ENCODE measurements at places on chromosomes 12 and 14. TPM values are rescaled to one million over a fixed set of nuclear protein-coding genes. Genes with fewer than 3 reads are reported as not detected.

GRCh38 chr12:92300777-92301176 lies 155.1 kb upstream of the BTG1 start:
- DNase-seq, result no peak

DNA sequence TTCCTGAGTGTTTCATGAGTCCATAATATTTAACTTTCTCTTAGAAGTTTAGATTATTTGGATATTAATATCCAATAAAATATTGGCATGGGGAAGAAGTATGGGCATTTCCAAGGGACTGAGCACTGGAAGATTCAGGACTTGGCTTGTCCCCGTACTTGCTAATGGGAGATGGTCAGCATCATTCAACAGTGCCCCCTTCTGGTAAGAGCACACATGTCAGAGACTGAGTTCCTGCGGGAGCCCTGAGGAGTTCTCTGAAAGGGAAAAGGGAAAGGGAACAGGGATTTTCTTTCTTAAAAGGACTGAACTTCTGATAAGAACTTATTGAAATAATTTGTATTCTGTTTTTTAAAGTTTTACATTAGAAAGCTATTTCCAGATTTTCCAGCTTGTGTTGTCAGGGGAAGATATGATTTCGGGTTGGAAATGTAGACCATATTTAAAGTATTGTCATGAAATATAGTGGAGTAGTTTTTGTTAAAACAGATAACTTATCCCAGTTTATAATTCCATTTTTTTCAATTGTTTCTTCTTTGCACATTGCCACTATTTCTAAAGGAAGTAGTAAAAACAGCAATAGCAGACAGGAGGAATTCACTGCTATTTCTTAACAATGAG lies 59.8 kb upstream of the C12orf71 start:
- peak; percentile 90 for DNase-seq

DNA sequence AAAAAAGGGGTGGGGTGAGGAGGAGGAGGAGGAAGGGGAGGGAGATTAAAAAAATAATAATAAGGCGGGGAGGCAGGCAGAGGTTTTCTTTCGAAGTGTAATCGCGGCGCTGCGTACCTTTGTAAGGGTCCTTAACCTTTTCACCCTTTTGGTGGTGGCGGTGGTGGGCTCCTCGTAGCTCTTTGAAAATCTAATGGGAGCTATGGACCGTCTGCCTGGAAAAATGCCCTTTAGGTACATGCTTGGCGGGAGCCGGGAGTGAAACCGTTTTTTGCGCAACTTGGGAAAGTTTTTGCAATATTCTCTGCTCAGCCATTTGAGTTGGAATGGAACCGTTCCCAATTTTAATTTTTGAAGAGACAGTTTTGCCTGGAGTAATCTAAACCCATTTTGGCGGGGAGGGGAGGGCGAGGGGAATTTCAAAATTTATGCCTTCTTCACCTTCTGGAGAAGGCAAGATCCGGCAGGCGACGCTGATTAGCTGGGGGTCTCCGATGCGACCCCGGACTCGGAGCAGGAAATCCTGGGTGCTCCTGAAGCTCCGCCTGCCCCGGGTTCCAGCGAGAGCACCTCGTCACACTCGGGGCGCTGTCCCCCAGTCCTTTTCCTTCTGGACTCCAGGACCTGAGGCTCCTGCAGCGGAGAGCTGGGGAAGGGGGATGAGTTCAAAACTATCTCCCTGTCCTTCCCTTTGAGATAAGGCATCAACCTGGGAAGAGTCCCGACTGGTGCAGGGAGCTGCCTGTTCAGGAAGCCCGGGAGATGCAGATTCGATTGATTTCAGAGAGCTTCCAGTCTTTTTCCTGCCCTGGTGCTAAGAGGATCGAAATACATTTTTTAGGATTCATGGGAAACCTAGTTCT lies 74.6 kb upstream of the TBX5 start:
- DNase-seq, result no peak

DNA sequence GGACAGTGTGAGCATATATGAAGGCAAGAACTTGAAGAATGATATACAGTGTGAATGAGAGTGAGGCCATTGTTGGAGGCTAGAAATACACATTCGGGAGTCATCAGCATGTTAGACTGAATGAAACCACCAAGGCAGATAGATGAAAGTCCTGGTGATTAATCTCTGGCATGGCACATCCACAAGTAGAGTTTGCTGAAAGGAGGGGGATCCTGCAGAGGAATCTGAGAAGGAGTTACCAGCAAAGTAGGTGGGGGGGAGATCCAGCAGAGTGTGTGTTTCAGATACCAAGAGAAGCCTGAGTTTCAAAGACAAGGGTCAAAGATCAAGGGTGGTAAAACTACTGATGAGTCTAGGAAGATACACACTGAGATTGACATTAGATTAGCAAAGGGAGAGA lies 426.7 kb upstream of the DCN start:
- no peak for DNase-seq

DNA sequence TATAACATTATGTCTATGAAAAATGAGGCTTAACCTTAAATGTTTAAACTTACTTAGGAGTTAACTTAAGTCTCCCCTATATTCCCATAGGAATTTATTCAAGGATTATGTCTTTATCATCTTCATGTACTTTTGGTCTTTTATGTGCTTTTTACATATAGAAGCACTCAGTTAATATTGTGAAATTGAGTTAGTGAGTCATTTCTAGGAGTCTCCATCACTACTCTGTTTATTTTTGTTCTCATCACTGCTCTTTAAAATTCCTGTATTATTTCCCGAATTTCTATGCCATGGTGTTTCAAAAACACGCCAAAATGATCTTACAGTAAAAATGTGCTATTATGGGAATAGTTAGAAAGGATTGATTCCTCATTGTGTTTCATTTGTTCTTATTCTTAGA lies 31.6 kb downstream of the TBC1D15 start:
- no peak for DNase-seq

DNA sequence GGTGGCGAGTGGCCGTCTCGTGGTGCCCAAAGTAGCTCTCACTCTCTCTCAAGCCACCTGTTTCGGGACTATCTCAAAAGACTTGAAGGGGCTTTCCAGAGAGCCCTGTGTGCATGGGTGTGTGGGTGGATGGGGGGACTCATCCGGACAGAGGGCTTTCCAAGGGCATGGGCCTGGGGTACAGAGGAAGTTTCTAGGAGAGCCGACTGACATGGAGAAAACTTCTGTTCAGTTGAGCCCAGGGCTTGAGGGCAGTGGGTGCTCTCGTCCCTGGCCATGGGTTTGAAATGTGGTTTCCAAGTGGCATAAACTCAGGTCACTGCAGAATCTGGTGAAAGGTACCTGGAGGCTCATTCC lies 47.4 kb upstream of the MEG3 start:
- DNase-seq, result no peak

DNA sequence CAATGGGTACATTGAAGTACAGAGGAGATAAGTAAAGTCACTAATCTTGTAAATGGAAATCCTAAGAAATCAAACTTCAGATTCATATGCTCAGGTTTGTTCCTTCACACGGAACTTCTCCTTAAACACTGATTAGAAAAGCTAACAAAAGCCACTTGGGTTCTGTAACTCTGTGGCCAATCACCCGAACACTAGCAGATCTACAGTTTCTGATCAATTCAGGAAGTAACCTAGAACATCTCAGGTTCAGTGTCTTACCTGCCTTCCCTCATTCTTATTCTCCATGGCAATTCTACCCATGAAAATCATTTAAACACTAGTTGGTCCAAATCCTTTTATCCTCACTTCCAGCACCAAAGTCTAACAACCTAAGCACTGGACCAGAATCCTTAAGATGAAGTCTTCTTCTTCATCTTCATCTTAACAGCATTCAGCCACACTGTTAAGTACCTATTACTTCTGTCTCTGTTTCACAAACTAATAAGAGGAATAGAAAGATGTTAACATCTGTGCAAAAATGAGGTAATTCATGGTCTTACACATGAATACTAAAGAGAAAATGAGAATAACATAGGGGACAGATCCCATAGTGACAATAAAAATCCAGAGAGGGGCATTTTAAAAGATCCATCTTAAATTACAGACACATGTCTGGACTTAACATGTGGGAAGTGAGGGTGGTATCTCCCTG lies 184.5 kb downstream of the SSPN start:
- no peak for DNase-seq

DNA sequence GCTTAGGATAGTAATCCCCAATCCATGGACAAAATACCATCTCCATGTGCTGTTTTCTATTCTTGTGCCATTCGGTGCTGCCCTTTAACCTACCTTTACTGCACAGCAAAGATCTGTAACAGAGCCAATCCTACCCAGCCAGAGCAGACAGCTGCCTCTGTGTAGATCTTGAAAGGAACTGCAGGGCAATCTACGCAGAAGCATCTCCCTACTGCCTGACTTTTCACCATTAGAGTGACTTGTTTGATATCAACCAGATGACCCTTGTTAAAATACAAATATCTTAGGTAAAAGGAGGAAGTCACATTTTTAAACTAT lies 33.9 kb upstream of the PPM1A start:
- DNase-seq, result no peak

DNA sequence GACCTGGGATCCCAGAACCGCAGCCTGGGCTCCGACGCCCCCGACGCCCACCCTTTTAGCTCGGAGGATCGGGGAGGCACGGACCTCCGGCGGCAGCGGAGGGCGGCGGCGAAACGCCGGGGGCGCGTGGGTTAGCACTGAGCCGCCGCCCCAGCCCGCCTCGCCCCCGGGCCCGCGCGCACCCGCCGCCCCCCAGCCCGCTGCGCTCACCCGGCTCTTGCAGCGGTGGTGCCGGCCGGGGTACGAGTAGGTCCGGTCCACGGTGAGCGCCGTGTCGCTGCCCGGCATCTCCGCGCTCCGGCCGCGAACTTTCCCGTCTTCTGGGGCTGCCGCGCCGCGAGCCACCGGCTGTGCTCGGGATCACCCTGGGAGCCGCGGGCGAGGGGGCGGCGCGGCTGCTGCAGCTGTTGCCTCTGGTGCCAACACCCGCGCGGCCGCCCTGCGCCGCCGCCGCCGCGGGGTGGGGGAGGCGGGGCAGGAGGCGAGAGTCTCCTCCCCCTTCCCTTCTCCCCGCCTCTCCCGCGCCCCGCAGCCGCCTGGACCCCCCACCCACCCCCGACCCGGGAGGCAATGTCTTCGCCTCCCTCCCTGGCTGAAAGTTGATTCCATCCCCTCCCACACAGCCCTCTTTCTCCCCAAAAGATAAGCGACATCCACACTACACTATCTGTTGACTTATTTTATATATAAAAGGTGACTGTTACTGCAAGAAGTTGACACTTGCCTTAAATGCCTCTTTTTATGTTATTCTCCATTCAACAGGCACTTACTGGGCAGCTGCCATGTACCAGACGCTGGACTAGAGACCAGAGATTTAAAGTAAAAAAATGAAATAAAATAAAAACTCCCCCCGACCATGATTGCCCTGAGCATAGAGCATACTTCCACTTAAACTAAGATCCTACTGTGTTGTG lies at the start of gene TMCC3:
Gene TMCC3, minus strand, starts transcription at position 415 of the 914 bp plus-strand sequence. Its CDS starts 127 bp downstream, at position 288.
- peak; percentile 74 for DNase-seq

- DNase-seq, result no peak
These were observed 13.7 kb upstream of the TROAP start for GRCh38 chr12:49309386-49309785.

- peak; percentile 4 for DNase-seq
These were observed 47.9 kb upstream of the PLEKHG7 start for GRCh38 chr12:92654929-92655328.

GRCh38 chr14:97930166-97930565 lies 1133.0 kb downstream of the VRK1 start:
- no peak for DNase-seq

GRCh38 chr14:66827182-66827581 lies 319.2 kb downstream of the GPHN start:
- DNase-seq, result no peak

DNA sequence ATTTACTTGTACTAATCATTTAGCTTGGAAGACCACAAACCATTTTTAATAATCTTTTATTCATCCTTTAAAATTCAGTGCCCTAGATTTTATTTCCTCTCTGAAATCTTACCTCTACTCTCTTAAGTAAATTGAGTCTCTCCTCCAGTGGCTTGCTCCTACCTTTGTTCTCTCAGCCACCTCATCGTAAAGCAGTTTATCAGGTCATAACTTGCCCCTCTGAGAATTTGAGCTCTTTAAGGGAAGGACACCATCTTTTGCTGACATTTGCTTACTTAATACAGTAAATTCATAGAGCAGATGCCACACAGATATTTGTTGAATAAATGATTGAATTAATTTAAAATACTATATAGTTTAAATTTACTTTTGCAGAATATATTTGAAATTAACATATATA lies 794.3 kb downstream of the C12orf50 start:
- DNase-seq, result no peak

GRCh38 chr12:12898911-12899511 lies 7.6 kb downstream of the GPRC5A start:
- DNase-seq, result no peak

GRCh38 chr12:20370014-20370386 lies 1.7 kb downstream of the PDE3A start:
- peak; percentile 2 for DNase-seq

DNA sequence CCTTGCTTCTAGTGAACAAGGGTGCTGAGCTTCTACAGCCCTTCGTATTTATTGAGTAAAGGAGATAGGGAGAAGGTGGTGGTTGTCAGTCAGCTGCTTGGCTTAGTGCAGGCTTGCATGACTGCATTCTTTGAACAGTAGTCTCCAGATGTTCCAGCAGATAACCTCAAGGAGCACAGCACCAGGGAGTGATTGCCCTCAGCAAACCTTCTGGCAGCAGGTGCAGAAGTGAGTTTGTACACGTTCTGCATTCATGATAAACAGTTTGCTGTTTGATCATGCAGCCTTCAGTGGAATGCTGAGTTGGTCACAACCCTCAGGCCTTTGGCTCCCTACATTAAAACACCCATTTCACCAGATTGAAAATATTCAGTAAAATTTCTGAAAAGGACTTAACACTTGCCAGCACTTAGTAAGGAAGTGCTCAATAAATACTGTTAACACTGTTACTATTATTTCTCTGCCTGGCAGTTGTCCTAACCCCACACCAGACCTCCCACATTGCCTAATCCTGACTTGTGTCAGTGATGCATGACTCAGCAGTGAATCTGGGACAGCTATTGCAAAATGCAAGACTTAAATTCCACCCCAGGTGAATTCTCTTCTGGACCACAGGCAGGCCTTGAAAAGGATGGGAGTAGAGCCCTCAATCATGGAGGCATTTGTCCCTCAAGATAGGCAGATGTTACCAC lies 18.9 kb upstream of the CARMIL3 start:
- no peak for DNase-seq

DNA sequence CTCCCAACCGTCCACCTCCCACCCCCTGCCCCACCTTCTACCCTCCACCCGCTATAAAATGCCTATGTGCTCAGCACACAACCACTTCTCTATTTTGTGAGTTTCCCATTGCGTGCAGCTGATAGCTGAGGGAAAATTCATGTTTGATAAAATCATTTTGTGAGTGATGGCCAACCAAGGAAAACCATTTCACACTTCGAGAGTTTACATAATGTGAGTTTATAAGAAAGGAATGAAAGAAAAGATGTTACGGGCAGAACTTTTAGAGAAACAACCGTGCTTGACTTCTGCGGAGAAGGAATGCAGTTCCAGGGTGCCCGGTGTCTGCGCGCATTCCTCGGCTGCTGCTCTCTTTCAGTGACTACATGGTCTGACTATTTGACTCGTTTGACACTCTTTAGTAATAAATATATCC lies 140.9 kb downstream of the EFCAB11 start:
- DNase-seq, result no peak

- DNase-seq, result no peak
These were observed 67.3 kb upstream of the GALNT9 start for GRCh38 chr12:132396657-132397056.

Gene SLCO1B3
- total RNA-seq, result not detected

Gene DNAH10
- not detected for total RNA-seq

Gene TSHR
- total RNA-seq, result not detected

Gene ARHGAP9
- not detected for total RNA-seq

Gene RFX4
- total RNA-seq, result not detected

Gene SLC8A3
- total RNA-seq, result 0.60 TPM
